ENCODE measurements at places on chromosomes 3 and 15.

DNA sequence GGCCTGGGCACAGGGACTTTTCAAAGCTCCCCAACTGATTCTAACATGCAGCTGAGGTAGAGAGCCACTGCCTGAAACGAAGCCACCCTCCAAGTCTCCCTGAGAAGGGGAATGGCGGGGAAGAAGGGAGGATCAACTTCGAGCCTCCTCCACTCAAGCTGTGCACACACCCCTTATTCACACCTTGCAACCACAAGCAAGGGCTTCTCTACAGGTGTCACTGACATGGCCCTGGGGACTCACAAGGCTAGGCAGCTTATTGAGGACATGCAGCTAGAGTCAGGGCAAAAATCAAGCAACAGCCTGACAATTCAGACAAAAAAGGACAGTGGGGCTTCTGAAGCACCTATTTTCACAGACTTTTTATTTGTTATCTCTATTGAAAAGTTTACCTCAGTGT, 85.2 kb downstream of the SNRK start:
- no peak for DNase-seq

GRCh38 chr3:9497821-9498565, 55.6 kb downstream of the LHFPL4 start:
- DNase-seq, result no peak

DNA sequence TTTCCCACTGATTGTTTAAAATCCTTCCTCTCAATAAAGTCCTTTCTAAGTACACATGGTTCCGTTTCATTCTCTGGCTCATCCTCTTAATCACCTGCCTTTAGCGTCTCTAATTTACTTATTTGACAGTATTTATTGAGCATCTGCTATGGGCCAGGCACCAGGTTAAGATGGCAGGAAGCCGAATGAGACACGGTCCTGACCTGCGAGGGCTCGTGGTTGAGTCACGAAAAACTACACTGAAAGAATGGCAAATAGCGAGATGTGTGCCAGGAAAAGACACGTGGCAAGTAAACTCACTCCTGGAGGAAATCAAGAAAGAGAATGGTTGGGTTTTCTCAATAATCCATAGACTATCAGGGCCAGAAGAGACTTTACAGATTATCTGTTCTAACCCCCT, 60.9 kb downstream of the HES1 start:
- DNase-seq, result no peak

GRCh38 chr15:34154725-34155204, 52.9 kb downstream of the PGBD4 start:
- DNase-seq, result no peak

GRCh38 chr3:184145111-184145524, 10.0 kb downstream of the EIF2B5 start:
- peak; percentile 13 for DNase-seq

DNA sequence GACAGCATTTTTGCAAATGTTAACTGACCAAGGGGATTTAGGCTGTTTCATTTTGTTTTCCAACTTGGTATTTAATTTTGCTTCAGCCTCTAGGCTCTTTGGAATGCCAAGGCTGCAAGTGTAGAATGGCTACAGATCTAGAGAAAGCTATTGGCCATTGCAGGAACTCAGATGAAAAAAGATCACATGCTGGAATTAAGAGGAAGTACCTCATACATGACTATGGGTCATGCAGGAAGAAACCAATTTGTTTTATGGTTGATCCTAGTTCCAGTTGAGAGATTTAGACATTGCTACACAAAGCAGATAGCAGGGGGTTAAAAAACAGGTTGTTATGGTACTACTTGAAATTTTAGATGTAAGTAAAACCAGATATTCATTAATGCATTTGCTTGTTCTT, 12.7 kb upstream of the CLDN16 start:
- DNase-seq, result no peak

All from hippocampal formation (tissue), 2 donors.